Esophagus muscularis mucosa (tissue), 4 donors: ENCODE measurements at places on chromosomes 2 and 18. TPM values are rescaled to one million over a fixed set of nuclear protein-coding genes. Genes with fewer than 3 reads are reported as not detected.
A peak's percentile ranks its signal among the peaks of the same experiment; 100 is the strongest.

DAPL1 gene
- total RNA-seq = not detected

RIF1 gene
- total RNA-seq = 29.1 TPM

- DNase-seq = no peak
Observed at GRCh38 chr2:173161040-173161439, 85.4 kb downstream of the MAP3K20 start.

GRCh38 chr2:10079870-10080535, at the start of gene CYS1:
CYS1 (minus strand) TSS chr2:10080411; CDS start chr2:10080223, 188 bp downstream.
- DNase-seq = no peak

DNA sequence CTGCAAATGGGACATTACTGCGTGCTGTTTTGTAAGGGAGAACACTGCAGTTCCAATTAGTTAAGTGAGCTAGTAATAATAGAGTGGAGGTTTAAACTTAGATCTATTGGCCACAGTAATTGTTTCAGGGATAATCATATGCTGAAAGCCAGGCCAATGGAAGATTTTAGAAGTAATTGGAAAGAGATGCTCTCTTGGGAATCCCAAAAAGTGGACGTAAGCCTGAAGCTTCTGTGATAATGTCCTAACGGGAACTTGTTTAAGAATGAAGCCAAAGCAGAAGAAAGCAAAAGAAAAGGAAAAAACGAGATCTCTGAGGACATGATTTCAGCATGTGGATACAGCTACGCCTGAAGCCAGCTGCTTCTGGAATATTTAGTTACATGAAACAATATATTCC, 594.6 kb downstream of the SLC4A3 start:
- no peak for DNase-seq

DNA sequence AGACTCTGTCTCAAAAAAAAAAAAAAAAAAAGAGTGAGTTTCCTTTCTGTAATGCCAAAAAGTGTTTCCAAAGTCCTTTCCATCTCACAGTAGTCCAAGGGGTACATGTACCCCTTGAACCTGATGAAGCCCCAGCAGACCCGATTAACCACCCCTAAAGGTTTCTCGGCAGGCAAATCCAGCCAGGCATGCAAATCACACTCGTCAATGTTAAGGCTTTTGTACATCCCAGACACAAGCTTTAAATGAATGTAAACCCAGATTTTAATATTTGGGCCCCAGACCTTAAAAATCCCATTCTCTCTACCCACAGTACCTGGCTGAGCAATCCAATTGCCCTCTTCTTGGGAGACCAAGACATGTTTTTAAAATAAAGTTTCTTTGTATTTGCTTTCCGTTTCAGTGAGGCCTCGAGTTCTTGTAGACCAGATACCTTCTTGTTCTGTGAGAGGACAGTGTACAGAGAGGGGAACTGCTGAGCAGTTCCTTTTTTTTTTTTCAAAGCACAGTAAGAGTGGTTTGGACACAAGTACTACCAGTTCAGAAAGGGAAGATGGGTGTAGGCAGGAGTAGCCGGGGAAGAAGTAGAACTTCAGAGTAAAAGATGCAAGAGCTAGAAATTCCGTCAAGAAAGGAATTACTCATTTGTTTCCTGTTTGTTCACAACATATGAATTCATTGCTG, at the start of gene NLRC4:
TSS of gene NLRC4 (minus strand) at position 465 of the 684 bp plus-strand sequence. CDS start 8,111 bp downstream, outside the sequence.
- DNase-seq = no peak

GRCh38 chr2:71458413-71459083, 5.2 kb downstream of the DYSF start:
- peak; percentile 91 for DNase-seq

STK17B gene
- total RNA-seq = 9.3 TPM

GRCh38 chr2:237490795-237491194, 3.7 kb downstream of the MLPH start:
- no peak for DNase-seq

DNA sequence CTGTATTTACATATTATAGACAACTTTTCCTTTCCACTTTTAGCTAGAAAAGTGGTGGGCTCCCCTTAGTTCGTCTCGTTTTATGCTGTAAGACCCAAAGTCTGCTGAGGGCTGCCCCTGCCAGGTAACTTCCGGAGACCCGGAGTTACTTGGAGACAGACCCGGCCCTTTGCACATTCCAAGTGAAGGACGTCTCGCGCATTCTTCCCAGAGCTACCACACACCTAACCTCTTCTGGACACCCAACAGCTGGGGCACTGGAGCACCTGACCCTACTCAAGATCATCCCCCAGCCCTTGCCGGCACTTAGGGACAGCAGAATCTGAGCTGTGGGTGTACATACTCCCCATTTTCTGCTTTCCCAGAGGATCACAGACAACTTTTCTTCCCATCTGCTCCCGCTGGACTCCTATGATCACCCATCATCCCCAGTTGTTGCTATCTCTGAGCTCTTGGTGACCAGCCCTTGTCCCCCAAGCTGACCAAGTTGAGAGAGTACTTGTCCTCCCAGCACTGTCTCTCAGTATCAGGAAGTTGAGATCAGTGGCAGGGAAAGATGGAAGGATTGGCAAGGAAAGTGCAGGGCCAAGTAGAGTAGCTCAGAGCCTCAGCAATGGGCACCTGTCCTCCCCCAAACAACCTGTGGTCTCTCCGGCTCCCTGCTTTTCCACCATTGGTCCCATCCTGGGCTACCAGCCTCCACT, 8.4 kb upstream of the SATB2 start:
- no peak for DNase-seq

DNA sequence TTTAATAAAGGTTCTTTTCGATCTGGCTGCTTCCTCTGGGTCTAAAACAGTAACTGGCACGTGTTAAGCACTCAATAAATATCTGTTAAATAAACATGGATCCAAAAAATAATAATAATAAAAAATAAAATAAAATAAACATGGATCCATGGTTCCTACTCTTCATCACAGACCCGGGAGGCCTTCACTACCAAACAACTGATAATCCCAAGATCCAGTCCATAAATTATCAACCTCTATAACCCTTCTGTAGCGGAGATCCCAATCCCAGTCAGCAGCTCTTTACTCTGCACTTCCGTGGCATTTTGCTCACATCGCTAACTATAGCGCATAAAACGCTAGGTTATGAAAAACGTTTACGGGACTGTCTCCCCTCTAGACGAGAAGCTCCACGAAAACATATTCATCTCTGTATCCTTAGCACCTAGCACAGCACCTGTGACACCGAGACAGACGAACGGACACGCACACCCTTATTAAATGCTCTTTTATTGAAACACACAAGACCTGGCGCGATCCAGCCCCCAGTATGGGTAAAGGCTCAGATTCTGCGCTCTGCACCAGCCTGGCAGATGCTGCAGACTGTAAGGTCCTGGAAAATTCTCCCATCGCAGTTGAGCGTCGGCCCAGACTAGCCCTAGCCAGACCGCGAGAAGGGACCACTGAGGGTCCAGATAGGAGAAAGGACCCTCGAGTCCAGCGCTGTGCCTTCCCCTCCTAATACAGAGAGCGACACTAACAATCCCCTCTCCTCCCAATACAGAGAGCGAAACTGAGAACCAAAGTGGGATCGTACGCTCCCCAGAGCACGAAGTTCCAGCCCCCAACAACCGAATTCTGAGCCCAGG, 770 bp downstream of the NBAS start:
- no peak for DNase-seq

DNA sequence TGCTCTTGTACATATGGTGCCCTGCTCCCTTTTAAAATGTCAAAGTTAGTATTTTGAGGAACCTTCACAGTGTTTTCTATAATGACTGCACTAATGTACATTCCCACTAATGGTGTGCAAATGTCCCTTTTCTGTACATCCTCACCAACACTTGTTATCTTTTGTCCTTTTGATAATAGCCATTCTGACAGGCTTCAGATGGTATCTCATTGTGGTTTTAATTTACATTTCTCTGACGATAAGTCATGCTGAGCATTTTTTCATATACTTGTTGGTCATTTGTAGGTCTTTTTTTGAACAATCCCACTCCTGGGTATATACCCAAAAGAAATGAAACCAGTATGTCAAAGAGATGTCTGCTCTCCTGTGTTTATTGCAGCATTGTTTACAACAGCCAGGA, 268.3 kb downstream of the FBXO15 start:
- no peak for DNase-seq

DNA sequence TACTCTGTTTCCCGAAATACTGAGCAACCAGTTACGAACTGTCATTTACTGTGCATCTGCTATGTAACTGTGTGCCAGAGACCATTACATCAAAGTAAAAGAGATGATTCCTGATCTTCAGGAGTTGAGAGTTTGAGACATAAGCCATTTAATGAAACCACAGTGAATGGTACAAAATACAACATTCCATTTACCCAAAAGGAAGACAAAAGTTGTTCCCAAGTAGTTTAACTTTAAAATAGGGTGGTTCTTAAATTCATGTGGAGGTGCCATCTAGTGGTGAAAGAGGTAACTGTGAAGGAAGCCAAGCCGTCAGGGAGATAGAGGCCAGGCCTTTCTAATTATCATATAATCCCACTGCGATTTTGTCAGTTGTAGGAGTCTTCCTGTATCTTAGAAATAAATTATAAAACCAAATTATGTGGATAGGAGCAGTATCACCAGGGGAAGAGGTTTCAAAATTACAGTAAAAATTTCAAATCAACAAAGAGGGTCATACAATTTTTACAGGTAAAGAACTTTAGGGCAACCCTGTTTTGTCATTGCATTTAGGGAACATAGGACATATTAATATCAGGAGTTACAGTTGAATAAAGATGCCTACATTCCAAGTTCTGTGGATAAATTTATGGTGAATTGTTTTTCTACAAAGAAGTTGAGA, 67.7 kb downstream of the EPAS1 start:
- DNase-seq = no peak

- DNase-seq = no peak
Observed at GRCh38 chr2:173991856-173992588, 26.8 kb upstream of the SP3 start.

GRCh38 chr18:79068937-79069716, at the start of gene ATP9B:
ATP9B (plus strand) TSS chr18:79069394; CDS start chr18:79069411, 17 bp downstream.
- DNase-seq = peak; percentile 99

GRCh38 chr18:47036298-47036874, 965 bp upstream of the ELOA2 start:
- no peak for DNase-seq

- no peak for DNase-seq
Observed at GRCh38 chr2:211946960-211947359, 591.6 kb downstream of the ERBB4 start.

GRCh38 chr2:16245481-16246054, 305.2 kb downstream of the MYCN start:
- DNase-seq = no peak

- no peak for DNase-seq
Observed at GRCh38 chr2:43427032-43427424, 168.8 kb downstream of the THADA start.

NYAP2 gene
- 0.26 TPM for total RNA-seq

DNA sequence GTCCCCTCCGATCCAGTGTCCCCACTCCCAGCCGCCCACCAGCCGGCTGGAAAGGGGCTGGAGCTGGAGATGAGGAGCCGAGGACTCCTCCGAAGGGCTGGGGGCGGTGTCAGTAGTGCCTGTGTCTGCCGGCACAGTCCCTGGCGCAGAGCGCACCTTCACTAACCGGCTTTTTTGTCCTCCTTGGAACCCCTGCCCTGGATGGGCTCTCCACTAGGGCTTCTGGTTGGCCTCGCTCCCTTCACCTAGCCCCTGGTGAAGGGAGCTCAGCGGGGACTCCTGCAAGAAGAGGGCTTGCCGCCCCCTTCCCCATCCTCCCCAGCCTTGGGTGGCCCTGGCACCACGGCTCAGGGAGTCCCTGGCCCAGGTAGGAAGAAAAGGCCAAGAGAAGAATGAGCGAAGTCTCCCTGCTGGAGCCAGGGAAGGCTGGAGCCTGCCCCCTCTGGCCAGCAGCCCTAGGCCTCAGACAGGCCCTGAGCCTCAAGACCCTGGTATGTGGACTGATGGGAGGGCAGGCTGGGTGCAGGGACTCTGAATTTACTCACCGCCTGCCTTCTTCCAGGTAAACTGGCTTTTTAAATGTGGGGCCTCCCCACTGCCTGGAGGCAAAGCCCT, 570 bp upstream of the ECEL1 start:
- no peak for DNase-seq

GREB1 gene
- 7.5 TPM for total RNA-seq

DNA sequence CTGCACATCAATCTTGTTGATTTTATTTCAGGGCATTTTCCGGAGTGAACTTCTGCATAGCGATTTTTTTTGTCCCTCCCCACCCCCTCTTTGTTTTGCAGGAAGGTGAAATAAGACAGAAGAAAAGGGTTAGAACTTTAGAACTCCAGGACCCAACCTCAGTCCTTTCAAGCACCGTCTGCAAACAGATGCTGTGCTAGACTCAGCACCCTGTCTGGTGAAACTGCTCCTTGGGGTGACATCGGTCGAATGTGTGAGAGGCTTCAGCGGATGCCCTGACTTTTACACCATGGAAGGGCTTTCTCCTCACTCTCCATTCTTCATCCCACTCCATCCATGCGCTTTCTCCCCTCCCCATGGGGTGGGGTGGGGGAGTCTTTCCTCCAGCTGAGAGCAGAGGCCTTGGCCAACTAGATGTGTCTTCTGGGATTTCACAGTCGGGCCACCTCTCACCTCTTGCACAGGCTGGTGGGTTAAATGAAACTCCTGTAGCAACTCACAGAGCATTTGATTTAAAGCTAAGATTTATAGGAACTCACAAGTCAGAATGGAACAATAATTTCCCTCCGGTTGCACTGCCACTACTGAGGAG, 43.3 kb upstream of the EDAR start:
- no peak for DNase-seq

- DNase-seq = no peak
Observed at GRCh38 chr2:48587560-48587959, 30.1 kb upstream of the GTF2A1L start.

- no peak for DNase-seq
Observed at GRCh38 chr2:190352668-190353536, 9.5 kb downstream of the INPP1 start.

FASTKD1 gene
- 8.3 TPM for total RNA-seq

DNA sequence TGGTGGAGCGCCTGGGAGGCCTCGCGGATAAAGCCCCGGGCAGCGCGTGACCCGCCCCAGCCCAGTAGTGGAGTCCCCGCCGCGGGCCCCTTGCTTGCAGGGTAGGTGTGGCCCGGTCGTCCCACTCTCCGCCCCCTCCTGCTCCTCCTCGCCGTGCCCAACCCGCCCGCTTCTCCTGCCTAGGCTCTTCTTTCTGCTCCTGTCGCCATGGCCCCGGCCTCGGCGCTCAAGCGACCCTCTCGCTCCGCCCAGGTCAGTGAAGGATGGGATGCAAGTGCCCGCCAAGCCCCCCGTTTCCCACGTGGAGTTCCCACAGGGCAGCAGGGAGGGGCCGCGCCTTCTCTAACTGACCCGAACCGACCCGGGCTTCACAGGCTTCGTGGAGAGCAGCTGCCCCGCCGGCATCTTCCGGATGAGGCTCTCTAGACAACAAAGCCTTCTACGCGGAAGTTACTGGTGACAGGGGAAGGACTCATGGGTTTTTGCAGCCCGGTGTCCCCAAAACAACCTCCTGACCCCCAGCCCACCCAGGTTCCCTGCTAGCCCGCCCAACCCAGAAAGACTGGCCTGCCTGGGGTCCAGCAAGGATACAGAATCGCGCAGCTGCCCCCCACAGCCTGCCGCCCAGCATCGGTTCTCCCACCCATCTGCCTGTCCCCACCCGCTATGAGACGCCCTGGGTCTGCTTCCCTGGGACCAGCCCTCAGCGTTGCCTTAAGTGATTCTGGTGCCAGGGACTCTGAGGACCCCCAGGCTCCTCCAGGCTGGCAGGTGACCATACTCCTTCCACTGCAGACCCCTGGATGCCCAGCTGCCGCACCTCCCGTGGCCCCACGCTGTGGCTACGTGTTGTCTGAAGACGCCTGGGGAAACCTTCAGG, 32.8 kb downstream of the TTC32 start:
- no peak for DNase-seq
